ENCODE measurements at places on chromosomes 7 and 10. TPM values are rescaled to one million over a fixed set of nuclear protein-coding genes. Genes with fewer than 3 reads are reported as not detected.

The ECHDC3 gene
- 44.2 TPM for total RNA-seq

DNA sequence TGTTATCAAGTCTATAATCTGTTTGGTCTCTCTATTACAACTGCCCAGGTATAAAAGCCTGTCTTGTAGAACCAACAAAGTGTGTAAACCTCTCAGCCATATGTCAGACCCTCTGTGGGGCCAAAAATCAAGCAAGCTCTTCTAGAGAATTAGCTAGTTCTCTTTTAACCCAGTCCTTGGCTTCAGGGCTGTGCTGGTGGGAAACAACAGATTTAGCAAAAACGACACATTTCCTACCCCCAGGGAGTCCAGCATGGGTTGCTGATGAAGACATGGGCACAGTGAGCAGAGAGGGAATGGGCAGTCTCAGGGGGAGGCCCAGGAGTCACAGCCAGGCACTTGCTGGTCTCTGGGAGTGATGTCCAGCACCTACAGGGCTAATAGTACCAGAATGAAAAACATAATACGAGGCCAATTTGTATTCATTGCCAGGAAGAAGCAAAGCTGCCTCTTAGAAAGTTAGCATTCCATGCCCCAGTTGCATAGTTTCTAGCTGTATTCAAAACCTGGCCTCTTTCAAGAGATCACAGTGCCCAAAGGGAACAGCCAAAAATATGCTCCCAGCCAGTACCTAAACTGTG lies 80.1 kb downstream of the FRMD4A start:
- H3K36me3 ChIP-seq, result no peaks in the 10 kb centered on the region
- H3K27me3 ChIP-seq, result no peaks in the 10 kb centered on the region
- H3K4me3 ChIP-seq, result no peak overlapping the region
- no peaks in the 10 kb centered on the region for H3K4me1 ChIP-seq
- DNase-seq, result no peak

The TAS2R5 gene
- 6.1 TPM for total RNA-seq

GRCh38 chr7:151141311-151141854 lies 26.1 kb downstream of the GBX1 start:
- no peak overlapping the region for H3K27ac ChIP-seq
- no peaks in the 10 kb centered on the region for H3K36me3 ChIP-seq
- no peak overlapping the region for H3K4me3 ChIP-seq
- no peaks in the 10 kb centered on the region for H3K4me1 ChIP-seq
- no peaks in the 10 kb centered on the region for H3K27me3 ChIP-seq
- no peak for DNase-seq

The PALD1 gene
- 6.9 TPM for total RNA-seq
